ENCODE measurements at places on chromosomes 2 and 18.

GRCh38 chr2:177883177-177883576 is 189.4 kb downstream of the PDE11A start:
- DNase-seq: no peak

- no peak for DNase-seq
Measured at GRCh38 chr2:121972203-121972602, 216.8 kb downstream of the TSN start.

- DNase-seq: no peak
Measured at GRCh38 chr2:105788670-105789290, 44.1 kb downstream of the NCK2 start.

GRCh38 chr2:9674891-9675414 is 44.2 kb upstream of the YWHAQ start:
- DNase-seq: no peak
